ENCODE measurements at places on chromosomes 3 and 15.

GRCh38 chr3:144524531-144524930, 552.9 kb downstream of the DIPK2A start:
- DNase-seq = no peak

DNA sequence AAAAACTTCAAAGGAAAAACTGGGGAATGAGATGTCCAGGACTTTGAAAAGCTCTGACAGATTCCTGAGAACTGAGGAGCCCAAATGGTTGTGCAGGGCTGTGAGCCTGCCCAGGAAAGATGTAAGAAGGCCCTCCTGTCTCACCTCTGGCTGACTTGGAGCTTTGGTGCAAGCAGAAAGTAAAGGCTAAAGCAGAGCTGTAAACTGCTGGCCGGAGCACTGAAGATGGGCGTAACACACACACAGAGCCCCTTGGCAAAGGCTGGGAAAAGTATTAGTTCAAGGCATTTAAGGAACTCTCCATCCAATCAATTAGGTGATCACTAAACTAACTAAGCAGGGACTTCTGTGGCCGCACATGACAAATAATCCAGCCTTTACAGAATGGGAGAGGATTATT, 144.1 kb upstream of the HACD2 start:
- DNase-seq = no peak

- DNase-seq = no peak
Measured at GRCh38 chr3:131396170-131396569, 14.6 kb downstream of the NUDT16 start.

DNA sequence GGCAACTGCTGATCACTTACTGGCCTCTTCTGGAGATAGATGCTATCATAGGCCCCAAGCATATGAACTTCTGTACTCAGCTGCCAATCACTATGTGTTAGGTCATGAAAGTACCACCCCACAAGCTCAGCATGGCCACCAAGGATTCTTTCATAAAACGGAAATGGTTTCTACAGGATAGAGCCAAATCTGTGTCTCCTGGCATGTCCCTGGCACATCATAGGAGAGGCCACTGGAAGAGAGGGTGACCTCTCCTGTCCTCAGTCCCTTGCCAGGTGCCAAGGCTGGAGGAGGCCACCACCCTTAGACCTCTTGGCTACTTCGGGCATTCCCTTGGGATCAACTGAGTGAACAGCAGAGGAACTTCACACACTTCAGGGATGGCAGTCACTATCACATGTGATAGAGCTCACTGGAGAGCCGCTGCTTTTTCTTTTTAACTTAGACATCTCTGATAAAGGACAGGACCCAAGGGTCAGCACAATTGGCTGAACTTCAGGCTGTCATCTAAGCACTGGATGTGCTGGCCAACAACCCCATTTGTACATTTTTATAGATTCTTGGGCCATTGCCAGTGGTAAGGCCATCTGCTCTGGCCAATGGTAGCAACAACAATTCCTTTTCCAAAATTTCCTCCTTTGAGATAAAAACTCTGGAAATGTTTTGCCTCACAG, 425.2 kb downstream of the SQOR start:
- no peak for DNase-seq

GRCh38 chr3:165725296-165725695, 111.9 kb downstream of the BCHE start:
- DNase-seq = no peak

DNA sequence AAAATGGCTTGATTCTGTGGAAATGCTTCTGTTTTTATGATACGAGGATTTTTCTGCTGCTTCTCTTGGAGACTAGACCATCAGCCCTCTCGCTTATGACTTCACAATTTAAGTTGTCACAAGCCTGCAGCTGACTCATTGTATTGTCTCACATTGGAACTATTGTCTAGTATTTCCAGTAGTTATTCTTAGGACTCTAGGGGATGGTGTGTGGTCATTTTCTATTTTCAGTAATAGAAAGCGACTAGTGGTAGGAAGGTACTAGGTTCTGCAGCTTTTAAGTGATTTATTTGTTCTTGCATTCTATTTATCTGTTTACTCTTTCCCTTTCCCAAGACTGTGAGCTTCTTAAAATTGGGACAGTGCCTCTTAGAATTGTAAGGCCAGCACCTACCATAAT, 66.3 kb upstream of the CRTC3 start:
- DNase-seq = no peak

DNA sequence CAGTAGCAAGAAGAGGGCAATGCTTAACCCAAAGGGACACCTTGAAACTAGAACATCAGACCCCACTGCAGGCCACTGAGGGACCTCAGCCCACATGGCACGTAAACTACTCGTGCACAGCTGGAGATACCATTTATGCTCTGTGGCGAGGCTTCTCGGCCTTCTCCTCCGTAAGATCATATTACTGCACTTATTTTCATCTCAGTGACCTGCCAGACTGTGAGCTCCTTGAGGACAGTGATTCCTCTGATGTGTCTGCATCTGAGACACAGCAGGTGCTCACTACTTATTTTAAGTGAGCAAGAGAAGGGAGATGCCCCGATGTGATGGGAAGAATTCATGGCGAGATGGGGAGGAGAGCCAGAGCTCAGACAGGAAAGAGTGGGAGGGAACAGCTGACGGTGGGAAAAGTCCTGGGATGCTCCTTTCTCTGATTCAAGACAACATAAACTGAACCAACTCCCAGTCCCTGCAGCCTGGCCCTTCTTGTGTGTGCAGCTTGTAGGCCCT, 137.6 kb downstream of the RPLP1 start:
- DNase-seq = no peak

DNA sequence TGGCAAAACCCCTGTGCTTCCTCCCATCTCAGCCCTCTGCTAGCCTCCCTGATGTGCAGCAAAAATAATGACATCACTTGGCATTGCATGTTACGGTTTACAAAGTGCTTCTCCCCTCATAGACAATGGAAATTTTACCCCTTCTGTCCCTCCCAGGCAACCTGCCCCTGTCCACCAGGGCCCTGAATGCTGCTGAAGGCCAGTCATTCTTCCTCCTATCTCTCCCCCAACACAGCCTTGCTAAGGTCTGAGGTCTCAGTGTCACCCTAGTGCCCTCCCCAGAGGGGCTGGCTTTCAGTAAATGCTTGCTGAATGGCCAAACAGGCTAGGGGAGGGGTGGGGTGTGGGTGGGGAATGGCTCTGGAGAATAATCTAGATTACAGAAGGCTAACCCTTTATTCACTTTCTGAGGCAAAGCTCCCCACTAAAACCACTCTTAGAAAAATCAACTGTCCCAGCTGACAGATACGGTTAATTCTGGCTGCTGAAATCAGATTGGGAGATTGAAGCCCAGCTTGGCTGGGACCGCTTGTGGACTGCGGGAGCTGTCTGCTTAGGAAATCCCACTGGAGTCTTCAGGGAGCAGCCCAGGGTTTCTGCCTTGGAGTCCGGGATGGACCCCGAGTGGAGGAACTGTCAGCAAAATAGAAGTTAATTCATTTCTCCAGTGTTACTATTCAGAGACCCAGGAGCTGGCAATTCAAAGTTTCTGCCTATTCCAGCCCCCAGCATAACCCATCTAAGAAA, 22.9 kb downstream of the ANP32A start:
- no peak for DNase-seq

GRCh38 chr15:90540768-90541167, 11.0 kb downstream of the CRTC3 start:
- DNase-seq = no peak

- no peak for DNase-seq
Measured at GRCh38 chr15:20659265-20659664, 117.7 kb upstream of the GOLGA6L6 start.

- DNase-seq = no peak
Measured at GRCh38 chr3:9795207-9795606, 2.3 kb downstream of the ARPC4 start.
